ENCODE measurements at places on chromosomes 2 and 18.
A peak's percentile ranks its signal among the peaks of the same experiment; 100 is the strongest.

- no peak for DNase-seq
These were observed 32.2 kb downstream of the RTP5 start for GRCh38 chr2:241901500-241902351.

GRCh38 chr2:66803726-66804125 lies 368.8 kb downstream of the MEIS1 start:
- no peak for DNase-seq

DNA sequence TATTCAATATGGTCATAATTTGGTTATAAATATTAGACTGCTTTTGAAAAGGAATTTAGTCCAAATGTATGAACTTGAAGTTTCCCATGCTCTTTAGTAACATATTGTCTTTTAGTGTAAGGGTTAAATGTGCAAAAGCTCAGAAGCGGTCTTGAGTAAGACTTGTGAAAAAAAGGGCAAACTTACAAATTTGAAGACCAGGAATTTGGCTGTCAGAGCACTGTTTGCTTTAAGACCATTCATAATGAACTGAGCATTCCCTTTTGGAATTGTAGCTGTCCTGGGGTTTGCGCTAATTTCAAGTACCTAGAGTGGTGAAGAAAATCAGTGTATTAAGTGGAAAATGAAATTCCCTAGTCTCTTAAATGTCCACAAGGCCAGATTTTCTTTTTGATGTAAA lies 6.9 kb upstream of the ZEB2 start:
- DNase-seq: no peak

DNA sequence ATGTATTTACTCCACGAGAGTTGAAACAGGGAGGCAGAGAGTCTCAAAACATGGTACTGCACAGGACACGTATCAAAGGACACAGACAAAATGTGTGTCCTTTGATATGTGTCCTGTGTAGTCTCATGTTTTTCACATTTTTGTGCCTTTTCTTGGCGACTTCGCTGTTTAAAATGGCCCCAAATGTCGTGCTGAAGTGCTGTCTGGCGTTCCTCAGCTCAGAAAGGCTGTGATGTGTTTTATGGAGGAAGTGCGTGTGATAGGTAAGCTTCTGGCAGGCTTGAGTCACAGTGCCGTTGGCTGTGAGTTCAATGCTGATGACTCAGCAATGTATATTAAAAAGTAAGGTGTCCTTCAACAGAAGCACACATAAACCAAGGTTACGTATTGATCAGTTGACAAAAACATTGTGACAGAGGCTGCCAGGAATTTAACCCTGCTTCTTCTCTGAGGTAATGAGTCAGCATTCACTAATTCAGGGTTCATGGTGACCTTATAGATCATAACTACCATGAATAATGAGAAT lies 78.2 kb downstream of the DYSF start:
- no peak for DNase-seq

GRCh38 chr18:59005262-59005661 lies 134.4 kb upstream of the SEC11C start:
- peak; percentile 34 for DNase-seq

DNA sequence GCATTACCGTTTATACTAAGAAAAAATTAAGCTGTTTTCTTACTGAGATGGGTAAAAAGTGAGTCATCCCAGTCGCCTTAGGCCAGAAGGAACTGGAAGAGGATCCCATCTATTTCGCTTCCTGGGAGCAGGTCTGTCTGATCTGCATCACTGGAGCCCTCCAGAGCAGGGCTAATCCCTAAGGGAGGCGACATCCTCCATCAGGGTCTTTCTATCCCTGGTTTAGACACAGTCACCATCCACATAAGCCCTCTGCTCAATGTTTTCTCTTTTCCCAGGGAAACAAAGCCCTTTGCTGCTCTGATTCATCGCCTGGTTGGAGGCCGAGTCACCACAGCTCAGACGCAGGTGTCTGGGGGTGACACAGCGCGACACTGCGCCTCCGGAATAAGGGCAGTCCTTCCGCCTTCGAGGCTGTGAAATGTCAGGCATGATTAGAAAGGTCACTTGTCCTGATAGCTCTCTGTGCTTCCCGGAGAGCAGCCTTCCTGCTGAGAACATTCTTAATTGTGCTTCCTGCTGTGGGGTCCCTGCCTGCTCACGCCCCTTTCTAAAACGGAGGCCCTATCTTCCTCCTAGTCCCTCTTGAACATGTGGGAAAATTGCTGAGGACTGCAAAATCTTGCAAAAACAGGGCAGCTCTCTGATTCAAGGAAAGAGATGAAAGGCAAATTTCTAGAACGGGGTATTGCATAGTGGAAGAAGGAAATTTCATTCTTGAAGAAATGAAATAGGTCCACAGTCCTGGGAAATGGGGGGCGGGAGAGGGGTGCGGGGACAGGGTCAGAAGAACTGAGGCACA lies 56.3 kb downstream of the MARCHF4 start:
- DNase-seq: no peak

GRCh38 chr18:27778441-27778840 lies 398.5 kb downstream of the CDH2 start:
- no peak for DNase-seq

GRCh38 chr2:30219886-30220875 lies 11.2 kb upstream of the LBH start:
- no peak for DNase-seq

DNA sequence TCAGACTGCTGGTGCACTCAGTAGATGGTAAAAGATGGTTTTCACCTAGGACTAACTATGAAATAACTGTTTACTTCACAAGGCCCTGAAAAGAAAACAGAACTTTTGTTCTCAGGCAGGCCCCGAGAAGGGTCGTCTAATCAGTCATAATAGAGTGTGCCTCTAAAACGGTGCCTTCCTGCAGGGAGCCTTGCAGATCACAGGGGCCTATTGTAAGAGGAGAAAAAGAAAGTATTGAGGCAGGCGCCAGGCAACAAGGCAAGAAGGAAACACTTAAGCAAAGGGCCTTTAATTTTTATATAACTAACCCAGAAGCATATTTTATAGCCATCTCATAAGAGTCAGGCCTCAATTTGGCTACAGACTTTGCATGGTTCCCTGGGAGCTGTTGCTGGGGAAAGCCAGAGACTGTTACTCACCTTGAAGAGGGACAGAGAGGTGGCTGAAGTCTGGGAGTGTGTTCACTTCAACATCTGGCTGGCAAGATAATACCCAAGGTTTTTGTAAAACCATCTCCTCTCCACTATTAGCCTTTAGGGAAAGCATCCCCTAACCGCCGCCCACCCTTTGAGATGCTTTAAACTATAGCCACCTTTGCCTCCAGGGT lies 117.1 kb downstream of the PRPF40A start:
- DNase-seq: no peak

- no peak for DNase-seq
These were observed 304.4 kb downstream of the GALR1 start for GRCh38 chr18:77554061-77554460.

DNA sequence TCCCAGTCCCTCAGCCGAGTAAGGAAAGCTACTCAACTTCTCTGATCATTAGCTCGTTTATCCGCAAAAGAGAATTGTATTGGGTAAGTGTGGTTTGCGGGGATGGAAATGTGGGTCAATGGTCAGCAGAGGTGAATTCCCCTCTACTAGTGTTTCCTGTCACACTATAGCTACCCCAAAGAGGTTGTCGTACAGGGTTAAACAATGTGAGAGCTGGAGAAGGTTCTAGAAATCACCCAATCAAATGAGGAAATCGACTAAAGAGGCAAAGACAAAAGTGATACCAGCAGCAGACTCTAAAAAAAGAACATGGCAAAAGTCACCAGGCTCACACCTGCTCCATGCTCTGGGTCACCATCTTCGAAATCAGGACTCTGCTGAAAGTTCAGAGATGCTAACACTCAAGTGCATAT lies 144.7 kb upstream of the ITGA4 start:
- DNase-seq: no peak

- DNase-seq: no peak
These were observed 22.6 kb downstream of the GREB1L start for GRCh38 chr18:21264651-21265050.

- DNase-seq: no peak
These were observed 68.1 kb upstream of the STK39 start for GRCh38 chr2:168315331-168316072.

- DNase-seq: peak; percentile 25
These were observed 114.7 kb downstream of the FAM210A start for GRCh38 chr18:13611601-13612195.

DNA sequence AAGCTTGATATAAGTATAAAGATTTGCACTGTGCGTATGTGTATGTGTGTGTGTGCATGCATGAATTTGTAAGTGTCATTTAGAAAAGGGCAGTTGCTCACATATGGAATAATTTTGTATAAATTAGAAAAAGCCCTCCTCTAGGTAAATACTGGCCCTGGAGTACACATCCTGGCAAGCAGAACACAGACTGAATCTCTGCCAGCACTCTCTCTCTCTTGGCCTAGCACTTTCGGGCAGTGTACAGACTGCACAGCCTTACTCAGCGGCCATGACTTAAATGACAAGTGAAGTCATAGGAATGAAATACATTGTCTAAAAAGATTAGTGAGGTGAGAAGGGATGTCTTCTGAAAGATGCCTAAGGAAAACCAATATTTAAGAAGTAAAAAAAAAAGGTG lies 214.1 kb downstream of the RDH14 start:
- DNase-seq: no peak

- DNase-seq: no peak
These were observed 49.1 kb downstream of the KCNIP3 start for GRCh38 chr2:95346231-95346737.

DNA sequence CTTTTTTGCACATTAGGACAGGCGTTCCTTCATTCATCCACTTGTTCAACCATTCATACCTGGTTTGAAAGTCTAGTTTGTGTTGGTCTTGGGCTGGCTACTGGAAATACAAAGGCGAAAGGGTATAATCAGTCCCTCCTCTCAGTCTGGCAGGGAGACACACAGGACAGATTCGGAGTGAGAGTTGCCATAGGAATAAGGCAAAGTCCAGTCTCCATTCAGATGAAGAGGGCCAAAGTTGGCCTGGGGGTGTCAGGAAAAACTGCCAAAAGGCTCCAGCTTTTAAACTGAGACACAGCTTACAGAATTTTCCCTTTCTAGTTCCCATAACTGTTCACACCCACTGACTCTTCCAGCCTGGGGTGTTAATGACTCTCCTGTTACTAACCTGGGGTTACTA lies 96.3 kb upstream of the AQP4 start:
- no peak for DNase-seq

- no peak for DNase-seq
These were observed 440.9 kb downstream of the ZEB2 start for GRCh38 chr2:144078802-144079724.

DNA sequence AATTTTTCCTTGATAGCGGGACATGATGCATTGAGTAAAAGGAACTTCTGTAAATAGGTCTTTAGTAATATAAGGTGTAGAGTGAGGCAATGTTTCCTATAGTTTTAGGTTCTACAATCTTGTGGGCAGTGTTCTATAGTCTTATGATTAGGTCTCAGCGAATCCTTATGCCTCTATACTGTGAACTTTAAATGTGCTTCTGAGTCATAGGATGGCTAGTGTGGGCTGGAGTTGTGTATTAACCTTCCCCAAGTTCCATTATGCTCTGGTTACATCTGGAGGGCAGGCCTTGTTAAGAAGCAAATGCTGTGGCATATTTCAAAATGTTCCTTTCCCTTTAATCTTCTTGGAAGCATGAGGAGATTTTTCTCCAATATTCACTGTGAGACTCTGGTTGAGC lies 73.5 kb downstream of the ROCK2 start:
- no peak for DNase-seq

DNA sequence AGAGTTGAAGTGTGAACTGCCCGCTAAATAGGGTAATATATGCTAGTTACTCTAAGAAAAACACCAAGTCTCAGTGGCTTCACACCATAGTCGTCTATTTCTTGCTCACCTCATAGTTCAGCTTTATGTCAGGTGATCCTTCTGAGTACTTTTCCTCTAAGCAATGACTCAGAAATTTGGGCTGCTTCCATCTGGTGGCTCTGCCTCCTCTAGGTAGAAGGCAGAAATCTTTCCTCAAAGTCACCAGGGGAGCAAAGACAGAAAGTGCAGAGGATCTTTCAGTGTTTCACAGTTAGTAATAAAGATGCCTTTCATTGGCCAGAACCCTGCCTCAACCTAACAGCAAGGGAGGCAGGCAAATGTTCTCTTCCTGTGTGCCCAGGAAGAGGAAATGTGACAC lies 17.3 kb downstream of the CDH20 start:
- no peak for DNase-seq

DNA sequence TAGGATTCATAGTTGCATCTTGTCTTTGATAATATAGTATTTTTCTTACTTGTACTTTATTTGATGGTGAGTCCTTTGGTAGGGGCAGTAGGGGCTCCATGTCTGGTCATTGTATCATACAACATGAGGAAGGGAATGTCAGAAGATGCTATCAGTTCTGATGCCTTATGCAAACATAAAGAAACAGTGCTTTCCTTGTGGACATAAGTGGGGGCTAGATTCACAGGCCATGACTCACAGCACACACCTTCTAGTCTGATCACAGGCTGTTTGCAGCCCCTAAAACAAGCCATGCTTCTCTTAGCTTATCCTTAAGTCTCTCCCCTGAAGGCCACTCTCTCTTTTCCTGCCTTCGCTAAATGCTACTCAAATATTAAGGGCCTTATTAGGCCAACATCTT lies 10.7 kb upstream of the SLC14A1 start:
- no peak for DNase-seq

DNA sequence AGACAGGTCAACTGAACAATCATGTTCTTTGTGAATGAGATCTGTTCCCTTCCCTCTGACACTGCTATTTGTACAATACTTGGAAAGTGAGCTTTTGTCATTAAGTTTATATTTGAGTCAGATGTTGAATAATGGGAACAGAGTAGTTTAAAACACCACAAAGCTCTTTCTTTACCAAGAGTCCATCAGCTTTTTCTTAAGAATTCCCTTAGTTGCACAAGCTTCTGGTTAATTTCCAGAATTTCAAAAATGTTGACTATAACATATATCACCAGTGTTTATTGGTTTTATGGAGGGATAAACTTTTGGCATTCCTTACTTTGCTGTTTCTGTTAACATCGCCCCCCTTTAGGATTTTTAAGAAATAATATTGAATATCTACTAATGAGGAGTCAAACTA lies 403.7 kb downstream of the CCDC85A start:
- DNase-seq: no peak

GRCh38 chr2:217228732-217229131 lies 368.9 kb upstream of the TNP1 start:
- no peak for DNase-seq

- DNase-seq: no peak
These were observed 18.9 kb downstream of the NCAPH start for GRCh38 chr2:96354492-96354891.

DNA sequence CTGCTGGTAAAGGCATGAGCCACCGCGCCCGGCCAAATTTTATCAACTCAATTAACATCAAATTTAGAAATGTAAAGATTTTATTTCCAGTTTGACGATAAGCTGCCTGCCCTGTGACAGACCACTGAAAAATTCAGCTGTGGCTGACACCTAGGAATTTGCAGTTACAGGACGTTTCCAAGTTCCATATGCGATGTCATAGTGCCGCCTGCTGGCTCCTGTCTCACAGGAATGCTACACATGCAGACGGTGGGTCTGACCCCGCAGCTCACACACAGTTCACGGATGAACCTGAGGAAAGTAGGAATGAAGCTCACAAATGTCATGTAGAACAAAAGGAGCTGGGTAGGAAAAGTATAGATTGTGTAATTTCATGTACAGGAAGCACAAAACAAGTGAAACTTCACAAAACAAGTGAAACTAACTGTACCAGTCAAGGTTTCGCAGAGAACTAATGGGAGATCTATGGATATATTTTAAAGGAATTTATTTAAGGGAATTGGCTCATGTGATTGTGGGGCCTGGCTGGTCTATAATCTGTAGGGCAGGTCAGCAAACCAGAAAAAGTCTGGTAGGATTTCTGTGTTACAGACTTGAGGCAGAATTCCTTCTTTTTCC lies 13.2 kb upstream of the SEH1L start:
- peak; percentile 83 for DNase-seq

- DNase-seq: no peak
These were observed 17.1 kb downstream of the HS6ST1 start for GRCh38 chr2:128301501-128301966.

All from endothelial cell (in vitro differentiated cells).